CD8-positive, alpha-beta memory T cell (primary cell): ENCODE measurements at places on chromosomes 1 and 21.

DNA sequence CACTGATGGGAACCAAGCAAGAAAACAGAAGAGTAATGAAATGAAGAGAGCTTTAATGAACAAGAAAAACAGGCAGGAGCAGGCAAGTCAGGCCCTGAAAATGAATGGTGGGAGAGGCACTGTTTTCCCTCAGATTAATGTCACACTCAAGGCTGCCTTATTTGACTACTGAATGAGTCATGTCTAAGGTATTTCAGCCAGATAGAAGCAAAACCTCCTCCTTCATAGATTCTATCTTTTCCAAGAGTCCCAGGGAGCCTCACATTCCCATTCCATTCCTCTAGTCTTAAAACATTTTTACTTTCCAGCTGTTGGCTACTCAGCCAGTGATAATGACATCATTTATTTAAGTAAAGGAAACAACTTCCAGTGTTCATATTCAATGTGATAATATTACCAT, 228.4 kb upstream of the NRIP1 start:
- no peak for DNase-seq
- H3K27me3 ChIP-seq: no peaks in the 10 kb centered on the region
- no peak overlapping the region for H3K27ac ChIP-seq

GRCh38 chr21:30102871-30103270, 63.7 kb downstream of the CLDN17 start:
- no peaks in the 10 kb centered on the region for H3K4me1 ChIP-seq
- H3K36me3 ChIP-seq: no peaks in the 10 kb centered on the region
- no peak for DNase-seq
- no peak overlapping the region for H3K27ac ChIP-seq

- H3K4me3 ChIP-seq: no peak overlapping the region
- H3K4me1 ChIP-seq: no peaks in the 10 kb centered on the region
- no peaks in the 10 kb centered on the region for H3K36me3 ChIP-seq
- no peak overlapping the region for H3K27ac ChIP-seq
- no peaks in the 10 kb centered on the region for H3K27me3 ChIP-seq
These were observed 71.8 kb downstream of the SPAG17 start for GRCh38 chr1:118113261-118113660.

GRCh38 chr1:36652011-36652410, 169.3 kb upstream of the CSF3R start:
- no peak for DNase-seq
- no peak overlapping the region for H3K4me3 ChIP-seq
- H3K36me3 ChIP-seq: no peaks in the 10 kb centered on the region
- H3K4me1 ChIP-seq: no peaks in the 10 kb centered on the region
- no peak overlapping the region for H3K27ac ChIP-seq
- H3K27me3 ChIP-seq: no peaks in the 10 kb centered on the region

GRCh38 chr1:196361112-196361714, 247.0 kb downstream of the KCNT2 start:
- H3K36me3 ChIP-seq: no peaks in the 10 kb centered on the region
- H3K27ac ChIP-seq: no peak overlapping the region
- H3K27me3 ChIP-seq: no peaks in the 10 kb centered on the region

GRCh38 chr1:156452907-156453306, 47.7 kb downstream of the MEF2D start:
- peaks cover 3% of the 10 kb centered on the region for H3K27me3 ChIP-seq
- peaks cover 12% of the 10 kb centered on the region for H3K4me1 ChIP-seq
- H3K27ac ChIP-seq: no peak overlapping the region
- no peak overlapping the region for H3K4me3 ChIP-seq
- H3K36me3 ChIP-seq: no peaks in the 10 kb centered on the region
- DNase-seq: no peak

DNA sequence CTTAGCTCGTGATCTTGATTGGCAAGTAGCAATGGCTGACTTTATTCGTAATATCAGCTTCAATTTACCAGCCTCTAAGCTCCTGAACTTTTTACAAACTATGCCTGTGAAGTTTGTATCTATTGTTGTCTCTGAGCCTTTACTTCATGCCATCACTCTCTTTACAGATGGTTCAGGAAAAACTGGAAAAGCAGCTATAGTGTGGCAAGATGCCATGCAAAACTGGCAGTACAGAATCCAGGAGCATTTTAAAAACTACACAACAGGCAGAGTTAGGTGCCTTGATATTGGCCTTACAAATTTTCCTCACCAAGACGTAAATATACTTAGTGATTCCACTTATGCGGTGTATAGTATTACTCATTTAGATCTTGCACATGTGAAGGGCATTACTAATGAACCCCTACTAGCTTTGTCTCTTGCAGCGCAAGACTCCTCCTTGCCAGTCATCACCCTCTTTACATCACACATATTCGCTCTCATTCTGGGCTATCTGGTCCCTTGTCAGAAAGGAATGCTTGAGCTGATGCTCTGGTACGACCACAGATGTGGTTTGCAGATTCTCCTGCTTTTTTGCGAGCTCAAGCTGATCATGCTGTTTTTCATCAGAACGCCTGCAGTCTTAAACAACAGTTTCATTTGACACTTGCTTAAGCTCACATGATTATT, 36.3 kb downstream of the CLCA1 start:
- no peaks in the 10 kb centered on the region for H3K36me3 ChIP-seq
- H3K4me3 ChIP-seq: no peak overlapping the region
- H3K27me3 ChIP-seq: no peaks in the 10 kb centered on the region

- H3K4me1 ChIP-seq: peaks cover 6% of the 10 kb centered on the region
- no peaks in the 10 kb centered on the region for H3K36me3 ChIP-seq
- no peaks in the 10 kb centered on the region for H3K27me3 ChIP-seq
- H3K27ac ChIP-seq: no peak overlapping the region
These were observed 36.7 kb downstream of the NME7 start for GRCh38 chr1:169330927-169331326.

GRCh38 chr1:4944911-4945310, 290.5 kb downstream of the AJAP1 start:
- no peak for DNase-seq
- no peaks in the 10 kb centered on the region for H3K4me1 ChIP-seq
- no peaks in the 10 kb centered on the region for H3K27me3 ChIP-seq
- H3K4me3 ChIP-seq: no peak overlapping the region

DNA sequence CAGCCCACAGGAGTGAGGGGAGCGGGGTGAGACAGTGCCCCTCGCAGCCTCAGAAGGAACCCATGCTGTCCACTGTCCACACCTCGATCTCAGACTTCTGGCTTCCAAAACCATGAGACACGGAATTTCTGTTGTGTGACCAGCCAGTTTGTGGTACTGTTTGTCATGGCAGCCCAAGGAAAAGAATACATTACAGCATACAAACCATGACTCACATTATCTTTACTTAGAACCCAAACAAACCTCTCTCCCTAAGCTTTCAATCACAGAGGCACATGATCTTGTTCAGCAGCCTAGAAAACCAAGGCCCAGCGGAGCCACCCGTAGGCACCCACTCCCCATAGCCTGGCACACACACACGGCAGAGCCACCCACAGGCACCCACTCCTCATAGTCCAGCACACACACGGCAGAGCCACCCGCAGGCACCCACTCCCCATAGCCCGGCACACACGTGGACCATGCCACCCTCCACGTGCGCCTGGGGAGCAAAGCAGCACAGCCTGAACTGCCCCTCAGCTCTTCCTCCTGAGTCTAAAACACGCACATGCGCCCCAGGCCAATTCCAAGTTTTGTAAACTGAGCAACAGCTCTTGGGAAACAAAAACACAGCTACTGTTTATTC, 458 bp upstream of the KRTAP10-4 start:
- DNase-seq: no peak
- H3K27ac ChIP-seq: no peak overlapping the region
- H3K36me3 ChIP-seq: no peaks in the 10 kb centered on the region
- no peak overlapping the region for H3K4me3 ChIP-seq
- H3K27me3 ChIP-seq: no peaks in the 10 kb centered on the region

GRCh38 chr1:42786097-42786496, 1.3 kb downstream of the TMEM269 start:
- H3K27ac ChIP-seq: no peak overlapping the region
- no peaks in the 10 kb centered on the region for H3K27me3 ChIP-seq
- peaks cover 13% of the 10 kb centered on the region for H3K4me1 ChIP-seq
- DNase-seq: no peak
- no peaks in the 10 kb centered on the region for H3K36me3 ChIP-seq
- no peak overlapping the region for H3K4me3 ChIP-seq

DNA sequence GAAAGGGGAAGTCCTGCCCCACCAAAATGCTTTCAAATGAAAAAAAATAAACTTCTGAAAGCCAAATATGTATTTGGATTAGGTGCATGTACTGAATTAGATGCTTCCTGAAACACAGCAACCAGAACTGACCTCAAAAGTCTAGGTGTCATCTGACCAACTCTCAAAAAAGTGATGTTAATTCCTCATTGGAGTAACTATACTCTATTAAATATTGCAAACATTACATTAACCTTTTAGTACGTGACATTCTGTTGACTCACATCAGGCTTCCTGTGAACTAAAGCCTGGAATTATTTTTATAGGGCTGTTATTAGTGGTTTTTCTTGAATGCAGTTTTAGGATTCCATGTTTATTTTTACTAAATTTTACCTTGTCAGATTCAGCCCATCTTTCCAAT, 73.5 kb downstream of the ASTN1 start:
- no peak overlapping the region for H3K27ac ChIP-seq
- no peak for DNase-seq
- H3K27me3 ChIP-seq: no peaks in the 10 kb centered on the region
- H3K4me1 ChIP-seq: no peaks in the 10 kb centered on the region

DNA sequence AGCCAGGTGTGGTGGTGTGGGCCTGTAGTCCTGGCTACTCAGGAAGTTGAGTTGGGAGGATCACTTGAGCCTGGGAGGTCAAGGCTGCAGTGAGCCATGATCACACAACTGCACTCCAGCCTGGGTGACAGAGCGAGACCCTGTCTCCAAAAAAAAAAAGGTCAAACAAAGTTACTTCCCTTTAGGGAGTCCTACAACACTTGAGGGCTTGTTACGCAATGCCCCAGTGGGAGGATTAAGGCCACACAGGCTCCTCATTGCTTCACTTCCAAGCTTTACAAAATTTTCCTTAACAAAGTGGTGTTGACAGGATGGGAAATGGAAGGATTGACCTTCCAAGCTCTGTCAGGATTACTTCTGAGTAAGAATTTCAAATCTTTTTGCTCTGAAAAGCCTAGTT, 6.2 kb upstream of the EXTL1 start:
- no peak for DNase-seq
- H3K27me3 ChIP-seq: no peaks in the 10 kb centered on the region
- H3K4me3 ChIP-seq: no peak overlapping the region

DNA sequence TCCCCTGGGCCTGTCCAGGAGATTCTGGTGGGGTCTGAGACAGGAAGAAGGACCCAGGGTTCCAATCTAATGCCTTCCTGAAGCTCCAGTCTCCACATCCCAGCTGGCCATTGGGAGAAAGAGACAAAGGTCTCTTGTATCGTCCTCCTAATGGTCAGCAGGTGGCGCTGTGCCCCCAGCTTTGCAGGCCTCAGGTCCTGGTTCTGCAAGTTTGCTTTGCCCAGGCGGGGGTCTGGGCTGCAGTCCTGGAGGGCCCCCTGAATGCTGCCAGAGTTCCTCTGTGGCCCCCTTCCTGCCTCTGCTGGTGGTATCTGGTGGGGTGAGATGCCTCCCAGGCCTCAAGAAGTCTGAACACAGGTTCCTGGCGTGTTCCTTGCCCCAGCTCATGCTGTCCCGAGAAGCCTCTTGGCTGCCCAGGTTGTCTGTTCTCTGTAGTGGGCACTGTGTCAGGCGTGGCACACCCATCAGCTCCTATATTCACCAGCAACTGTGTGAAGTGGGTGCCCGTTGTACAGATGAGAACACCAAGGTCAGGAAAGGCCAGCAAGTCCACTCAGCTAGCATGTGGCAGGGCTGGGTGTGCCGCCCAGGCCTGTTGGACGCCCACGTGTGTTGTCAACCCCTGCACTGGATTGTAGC, 33.8 kb upstream of the CSF3R start:
- H3K27ac ChIP-seq: no peak overlapping the region
- H3K27me3 ChIP-seq: no peaks in the 10 kb centered on the region
- peak; percentile 6 for DNase-seq

DNA sequence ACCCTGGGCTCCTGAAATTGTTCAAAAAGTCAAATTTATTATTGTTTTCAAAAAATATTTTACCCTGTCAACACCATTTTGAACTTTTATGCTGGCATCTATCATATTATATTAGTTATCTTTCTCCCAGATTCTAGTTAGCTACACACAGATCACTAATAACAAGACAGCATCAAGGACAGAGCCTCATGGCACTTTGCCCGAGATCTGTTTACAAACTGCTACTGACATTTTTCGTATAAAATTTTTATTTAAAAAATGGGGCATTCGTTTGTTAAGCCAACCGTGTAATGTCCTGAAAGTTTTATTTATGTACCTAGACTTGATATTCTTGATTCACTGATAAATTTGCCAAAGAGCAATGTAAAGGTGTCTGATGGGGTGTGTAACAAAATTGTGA, 78.1 kb downstream of the PLPPR5 start:
- no peak overlapping the region for H3K4me3 ChIP-seq
- H3K36me3 ChIP-seq: no peaks in the 10 kb centered on the region
- no peak overlapping the region for H3K27ac ChIP-seq
- H3K27me3 ChIP-seq: no peaks in the 10 kb centered on the region
- DNase-seq: no peak

GRCh38 chr1:235450433-235450832, 53.8 kb downstream of the B3GALNT2 start:
- no peaks in the 10 kb centered on the region for H3K4me1 ChIP-seq
- H3K27ac ChIP-seq: peak overlapping the region; percentile 39
- H3K4me3 ChIP-seq: no peak overlapping the region
- H3K36me3 ChIP-seq: peaks cover 6% of the 10 kb centered on the region
- no peak for DNase-seq

- no peaks in the 10 kb centered on the region for H3K27me3 ChIP-seq
- no peak overlapping the region for H3K4me3 ChIP-seq
- no peaks in the 10 kb centered on the region for H3K4me1 ChIP-seq
These were observed 169.6 kb upstream of the LHX8 start for GRCh38 chr1:74964508-74965102.

- no peaks in the 10 kb centered on the region for H3K36me3 ChIP-seq
- no peaks in the 10 kb centered on the region for H3K4me1 ChIP-seq
- no peak overlapping the region for H3K27ac ChIP-seq
- no peak for DNase-seq
- H3K4me3 ChIP-seq: no peak overlapping the region
- H3K27me3 ChIP-seq: no peaks in the 10 kb centered on the region
These were observed 109.8 kb downstream of the PLPPR4 start for GRCh38 chr1:99374109-99374508.

GRCh38 chr1:211267204-211267857, 8.2 kb downstream of the RCOR3 start:
- H3K4me1 ChIP-seq: no peaks in the 10 kb centered on the region
- no peaks in the 10 kb centered on the region for H3K27me3 ChIP-seq
- no peak overlapping the region for H3K27ac ChIP-seq

DNA sequence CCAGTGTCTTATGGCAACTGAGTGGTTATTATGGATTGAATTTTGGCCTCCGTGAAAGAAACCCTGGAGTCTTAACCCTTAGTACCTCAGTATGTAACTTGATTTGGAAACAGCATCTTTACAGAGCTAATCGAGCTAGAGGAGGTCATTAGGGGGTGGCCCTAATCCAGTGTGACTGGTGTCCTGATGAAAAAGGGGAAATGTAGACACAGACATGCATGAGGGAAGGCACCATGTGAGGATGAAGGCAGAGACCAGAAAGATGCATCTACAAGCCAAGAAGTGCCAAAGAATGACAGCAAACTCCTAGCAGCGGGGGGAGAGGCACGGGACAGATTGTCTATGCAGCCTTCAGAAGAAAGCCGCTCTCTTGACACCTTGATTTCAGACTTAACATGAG, 14.7 kb downstream of the DOP1B start:
- H3K4me1 ChIP-seq: peaks cover 13% of the 10 kb centered on the region
- H3K27ac ChIP-seq: no peak overlapping the region
- H3K27me3 ChIP-seq: no peaks in the 10 kb centered on the region
- no peak overlapping the region for H3K4me3 ChIP-seq
- no peaks in the 10 kb centered on the region for H3K36me3 ChIP-seq

GRCh38 chr1:56310945-56311344, 268.4 kb downstream of the PLPP3 start:
- H3K36me3 ChIP-seq: no peaks in the 10 kb centered on the region
- no peaks in the 10 kb centered on the region for H3K27me3 ChIP-seq
- H3K27ac ChIP-seq: no peak overlapping the region
- no peaks in the 10 kb centered on the region for H3K4me1 ChIP-seq
- H3K4me3 ChIP-seq: no peak overlapping the region
